ENCODE measurements at places on chromosomes 5 and 9. TPM values are rescaled to one million over a fixed set of nuclear protein-coding genes. Genes with fewer than 3 reads are reported as not detected.

DNA sequence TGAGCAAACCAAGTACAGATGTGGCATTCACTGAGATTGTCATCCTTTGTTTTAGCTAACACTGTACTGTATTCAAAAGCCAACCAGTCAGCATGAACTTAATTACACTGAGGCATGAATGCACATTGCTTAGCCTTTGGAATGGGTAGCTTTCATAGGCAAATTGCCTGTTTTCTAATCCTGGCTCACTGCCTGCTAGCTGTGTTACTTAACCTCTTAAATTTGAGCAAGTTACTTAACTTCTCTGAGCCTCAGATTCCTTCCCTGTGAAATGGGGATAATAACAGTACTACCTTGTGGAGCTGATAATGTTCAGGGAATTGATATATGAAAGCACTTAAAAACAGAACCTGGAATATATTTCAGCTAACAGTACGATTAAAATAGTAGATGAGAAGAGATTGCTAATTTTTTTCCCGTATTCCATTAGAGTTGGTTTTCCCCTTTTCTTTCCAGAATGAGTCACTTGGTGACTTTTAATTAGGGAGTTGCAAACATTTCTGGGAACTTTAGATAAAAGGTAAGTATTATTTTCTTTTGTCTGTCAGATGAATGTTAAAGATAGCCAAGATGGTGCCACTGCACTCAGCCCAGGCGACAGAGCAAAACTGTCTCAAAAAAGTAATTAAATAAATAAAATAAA is 43.9 kb downstream of the ARRDC3 start:
- no peak for DNase-seq

DNA sequence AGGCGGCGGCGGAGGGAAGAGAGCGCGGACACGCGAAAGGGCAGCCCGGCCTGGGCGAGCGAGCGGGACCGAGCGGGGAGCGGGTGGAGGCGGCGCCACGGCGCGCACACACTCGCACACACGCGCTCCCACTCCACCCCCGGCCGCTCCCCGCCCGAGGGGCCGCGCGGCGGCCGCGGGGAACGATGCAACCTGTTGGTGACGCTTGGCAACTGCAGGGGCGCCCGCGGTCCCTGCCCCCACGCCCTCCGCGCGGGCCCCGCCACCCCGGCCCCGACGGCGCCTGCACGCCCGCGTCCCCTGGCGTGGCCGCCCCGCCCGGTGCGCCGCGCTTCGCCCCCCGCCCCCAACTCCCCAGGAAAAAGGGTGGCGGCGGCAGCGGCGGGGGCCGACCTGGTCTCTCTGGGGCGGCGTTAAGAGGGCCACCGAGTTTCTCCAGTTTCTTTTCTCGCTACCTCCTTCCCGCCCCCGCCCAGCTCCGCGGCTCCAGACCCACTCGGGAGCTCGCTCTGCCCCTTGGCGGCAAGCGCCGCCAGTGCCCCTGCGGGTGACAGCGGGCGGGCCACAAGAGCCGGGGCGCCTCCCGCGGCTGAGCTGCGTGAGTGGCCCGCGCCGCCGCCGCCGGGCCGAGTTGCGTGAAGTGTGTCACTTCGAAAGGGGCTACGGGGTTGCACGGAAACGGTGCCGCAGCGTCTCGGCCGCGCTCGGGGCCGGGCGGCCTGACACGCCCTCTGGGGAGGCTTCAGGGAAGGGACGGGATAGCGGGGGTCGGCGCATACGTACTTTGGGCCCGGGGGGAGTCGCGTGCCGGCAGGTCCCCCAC is at the start of gene NR3C1:
TSS of gene NR3C1 (minus strand) at position 94 of the 823 bp plus-strand sequence. CDS start 2,847 bp downstream, outside the sequence.
- peak; percentile 85 for DNase-seq

DNA sequence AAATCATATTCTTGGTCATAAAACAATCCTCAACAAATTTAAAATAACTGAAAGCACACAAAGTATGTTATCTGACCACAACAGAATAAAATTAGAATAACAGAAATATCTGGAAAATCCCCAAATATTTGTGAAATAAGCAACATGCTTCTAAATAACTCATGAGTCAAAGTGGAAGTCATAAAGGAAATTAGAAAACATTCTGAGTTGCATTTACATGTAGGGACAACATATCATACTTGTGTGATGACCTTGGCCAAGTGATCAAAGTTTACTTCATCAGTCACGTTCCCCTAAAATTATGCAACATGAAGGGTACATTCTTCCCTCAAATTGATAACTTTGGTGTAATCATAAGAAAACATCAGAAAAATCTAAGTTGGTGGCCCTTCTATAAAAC is 64.7 kb downstream of the CSF2 start:
- no peak for DNase-seq

PCDHB3 gene
- polyA plus RNA-seq = 3.4 TPM

NRG2 gene
- 10.1 TPM for polyA plus RNA-seq
